ENCODE measurements at places on chromosomes 4 and X.

GRCh38 chr4:142539796-142540482, 306.2 kb downstream of the INPP4B start:
- DNase-seq = no peak

DNA sequence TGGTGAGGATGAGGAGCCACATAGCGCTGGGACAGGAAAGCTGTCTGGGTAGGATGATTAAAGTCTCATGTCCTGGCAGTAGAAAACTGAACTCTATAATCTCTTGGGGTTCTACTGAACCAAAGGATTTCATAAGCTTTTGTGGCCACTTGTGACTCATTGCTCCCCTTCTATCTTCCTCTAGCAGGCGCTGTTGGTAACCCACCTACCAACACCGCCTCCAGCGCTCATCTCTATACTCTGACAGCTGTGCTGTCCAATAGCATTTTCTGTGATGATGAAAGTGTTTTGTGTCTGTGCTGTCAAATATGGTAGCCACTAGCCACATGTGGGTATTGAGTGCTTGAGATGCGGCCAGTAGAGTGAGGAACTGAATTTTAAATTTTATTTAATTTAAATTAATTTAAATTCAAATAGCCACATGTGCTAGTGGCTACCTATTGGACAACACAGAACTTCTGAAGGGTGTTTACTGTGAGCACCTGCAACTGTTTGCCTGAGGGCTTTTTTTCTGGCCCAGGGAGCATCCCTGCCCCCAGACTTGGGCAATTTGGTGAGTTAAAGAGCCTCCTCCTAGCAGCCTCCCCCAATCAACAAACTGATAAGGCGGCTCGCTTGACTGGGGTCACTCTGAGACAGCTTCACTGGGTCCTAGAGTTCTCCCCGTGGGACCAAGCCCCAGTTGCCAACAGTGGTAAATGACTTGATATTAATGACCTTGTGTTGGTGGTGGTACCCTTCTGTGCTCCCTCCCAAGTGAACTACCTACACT, 169.2 kb upstream of the ATP6AP2 start:
- no peak for DNase-seq

GRCh38 chrX:19571711-19572110, 56.4 kb upstream of the MAP3K15 start:
- no peak for DNase-seq

DNA sequence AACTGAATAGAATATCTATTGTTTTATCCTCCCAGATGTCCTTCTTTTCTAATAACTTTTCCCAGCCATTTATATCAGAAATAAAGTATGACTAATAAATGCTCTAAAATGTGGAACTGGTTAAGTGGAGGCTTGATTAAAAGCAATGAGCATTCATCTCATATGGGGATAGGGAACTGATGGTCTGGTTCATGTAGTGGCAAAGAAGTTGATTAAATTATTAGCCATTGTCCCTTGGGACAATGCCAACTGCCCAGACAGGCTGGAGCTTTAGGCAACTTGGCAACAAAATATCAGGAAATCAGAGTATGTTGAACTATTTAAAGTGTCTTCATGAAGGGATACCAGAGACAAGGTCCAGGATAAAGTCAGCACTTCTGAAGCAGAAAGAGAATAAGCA, 24.2 kb downstream of the TRO start:
- no peak for DNase-seq

DNA sequence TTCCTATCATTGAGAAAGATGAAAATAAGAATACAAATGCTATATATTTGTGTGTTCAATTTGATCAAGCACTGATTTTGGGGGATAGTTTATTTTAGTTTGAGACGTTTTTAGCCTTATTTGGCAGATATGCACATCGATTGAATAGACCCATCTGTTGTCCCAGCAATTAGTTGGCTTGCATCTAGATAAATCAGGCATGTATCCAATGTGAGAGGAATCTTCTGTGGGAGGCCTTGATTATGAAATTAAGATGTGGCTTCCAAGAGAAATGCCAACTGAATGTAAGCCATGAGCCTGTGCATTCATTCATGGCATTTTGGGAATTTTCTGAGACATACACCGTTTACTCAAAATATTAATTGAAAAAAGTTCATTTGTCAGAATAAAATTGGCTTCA, 623.1 kb downstream of the TECRL start:
- DNase-seq = no peak

- DNase-seq = no peak
Measured at GRCh38 chr4:31791666-31792065, 1071.5 kb downstream of the PCDH7 start.

- peak; percentile 47 for DNase-seq
Measured at GRCh38 chrX:1249101-1249887, 19.3 kb upstream of the CSF2RA start.

DNA sequence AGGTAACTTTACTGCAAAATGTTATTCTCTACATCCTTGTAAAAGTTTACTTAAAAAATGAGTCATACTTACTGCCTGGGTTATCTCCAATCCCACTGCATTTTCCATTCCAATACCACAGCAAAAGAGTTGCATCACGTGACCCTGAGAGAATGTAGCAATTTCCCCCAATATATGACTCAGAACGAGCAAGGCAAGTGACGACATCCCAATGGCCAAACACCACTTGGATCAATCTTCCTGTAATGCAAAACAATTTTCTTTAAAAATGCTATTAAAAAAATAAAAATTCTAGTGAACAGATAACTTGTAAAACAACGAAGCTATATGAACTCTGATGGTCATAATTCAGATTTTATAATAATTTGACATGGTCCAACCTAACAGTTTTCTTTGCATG, 224.3 kb downstream of the DCLK2 start:
- DNase-seq = no peak

- no peak for DNase-seq
Measured at GRCh38 chr4:93002240-93002639, 698.5 kb downstream of the GRID2 start.

DNA sequence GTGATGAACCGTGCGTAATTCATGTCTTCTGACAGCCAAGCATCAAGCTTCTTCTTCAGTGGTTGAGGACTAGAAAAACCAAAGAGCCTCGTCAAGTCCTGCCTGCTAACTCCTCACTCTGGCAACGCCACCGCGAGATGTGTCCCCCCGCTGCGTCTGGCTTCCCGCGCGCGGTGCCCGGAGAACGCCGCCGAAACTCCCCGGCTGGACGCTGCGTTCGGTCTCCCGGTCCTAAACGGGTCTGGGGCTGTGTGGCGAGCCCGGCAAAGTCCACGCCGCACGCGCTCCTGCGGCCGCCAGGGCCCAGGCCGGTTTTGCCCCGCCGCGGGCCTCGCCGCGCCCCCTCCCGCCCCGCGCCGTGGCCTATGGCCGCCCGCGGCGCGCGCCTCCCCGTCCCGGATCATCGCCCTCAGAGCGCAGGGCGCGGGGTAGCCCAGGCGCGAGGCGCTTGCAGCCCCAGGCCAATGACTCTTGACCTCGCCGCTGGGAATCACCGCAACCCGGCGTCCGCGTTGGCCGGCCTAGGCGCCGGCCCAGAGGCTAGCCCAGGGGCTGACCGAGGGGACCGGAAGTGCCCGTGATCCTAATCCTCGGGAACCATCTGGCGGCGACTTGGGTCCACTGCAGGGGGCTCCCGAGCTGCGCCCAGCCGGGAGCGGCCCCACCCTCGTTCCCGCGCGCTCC, at the start of gene AADAT:
TSS of gene AADAT (minus strand) at position 289 of the 684 bp plus-strand sequence. CDS start at position 23, 266 bp downstream.
- DNase-seq = peak; percentile 80

DNA sequence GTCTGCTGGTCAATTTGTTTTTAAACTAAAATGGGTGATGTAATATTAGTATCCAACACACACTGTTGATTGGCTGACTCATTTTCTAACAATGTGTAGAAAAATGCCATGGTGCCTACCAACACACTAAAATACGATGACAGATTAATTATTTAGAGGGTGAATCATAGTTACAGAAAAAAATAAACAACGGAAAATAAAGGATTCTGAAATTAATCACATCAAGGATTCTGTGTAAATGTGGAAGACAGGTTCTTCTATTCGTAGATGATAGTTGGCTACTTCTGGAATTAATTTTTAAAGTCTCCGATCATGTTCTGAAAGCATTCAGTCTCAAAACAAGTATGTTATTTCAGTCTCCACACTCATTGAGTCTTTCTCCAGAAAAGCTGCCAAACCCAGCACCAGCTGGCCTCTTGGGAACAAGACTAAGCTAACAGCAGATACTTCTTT, 8.2 kb upstream of the IQCM start:
- peak; percentile 60 for DNase-seq

DNA sequence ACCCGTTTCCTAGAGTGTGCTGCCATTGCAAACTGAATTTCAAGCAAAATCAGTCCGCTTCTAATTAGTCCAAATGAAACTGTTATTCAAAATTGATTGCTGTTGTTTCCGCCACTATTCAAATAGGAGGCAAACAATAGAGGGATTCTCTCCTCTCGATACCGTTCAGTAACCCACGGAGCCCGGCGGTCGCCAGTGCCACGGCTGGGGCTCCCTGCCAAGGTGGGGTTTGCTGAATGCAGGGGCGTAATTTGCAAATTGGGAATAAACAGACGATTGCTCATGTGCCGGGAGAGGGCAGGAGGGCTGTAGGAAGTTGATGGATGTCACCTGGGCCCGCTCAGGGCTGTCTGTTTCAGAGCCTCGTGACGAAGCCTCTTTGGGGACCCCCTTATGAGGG, 8.8 kb downstream of the ADRA2C start:
- no peak for DNase-seq

GRCh38 chr4:157911662-157912061, 261.2 kb downstream of the GASK1B start:
- DNase-seq = no peak

- no peak for DNase-seq
Measured at GRCh38 chr4:163666332-163666873, 171.9 kb downstream of the TMA16 start.

DNA sequence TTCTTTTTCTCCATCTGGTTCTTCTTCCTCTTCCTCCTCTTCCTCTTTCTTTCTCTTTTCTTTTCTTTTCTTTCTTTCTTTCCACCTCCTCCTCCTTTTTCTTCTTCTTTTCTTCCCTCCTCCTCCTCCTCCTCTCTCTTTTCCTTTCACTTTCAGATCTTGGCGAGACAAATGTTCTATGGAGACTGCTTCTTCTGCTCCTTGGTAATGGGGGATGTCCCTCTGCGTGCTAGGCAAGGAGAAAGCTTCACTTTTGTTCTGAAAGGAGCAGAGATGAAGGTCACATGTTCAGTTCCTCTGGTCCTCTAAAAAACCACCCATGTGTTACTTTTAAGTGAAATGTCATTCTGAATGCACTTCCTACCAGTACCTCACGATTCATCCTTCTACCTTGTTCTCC, 33.2 kb downstream of the NBDY start:
- no peak for DNase-seq

DNA sequence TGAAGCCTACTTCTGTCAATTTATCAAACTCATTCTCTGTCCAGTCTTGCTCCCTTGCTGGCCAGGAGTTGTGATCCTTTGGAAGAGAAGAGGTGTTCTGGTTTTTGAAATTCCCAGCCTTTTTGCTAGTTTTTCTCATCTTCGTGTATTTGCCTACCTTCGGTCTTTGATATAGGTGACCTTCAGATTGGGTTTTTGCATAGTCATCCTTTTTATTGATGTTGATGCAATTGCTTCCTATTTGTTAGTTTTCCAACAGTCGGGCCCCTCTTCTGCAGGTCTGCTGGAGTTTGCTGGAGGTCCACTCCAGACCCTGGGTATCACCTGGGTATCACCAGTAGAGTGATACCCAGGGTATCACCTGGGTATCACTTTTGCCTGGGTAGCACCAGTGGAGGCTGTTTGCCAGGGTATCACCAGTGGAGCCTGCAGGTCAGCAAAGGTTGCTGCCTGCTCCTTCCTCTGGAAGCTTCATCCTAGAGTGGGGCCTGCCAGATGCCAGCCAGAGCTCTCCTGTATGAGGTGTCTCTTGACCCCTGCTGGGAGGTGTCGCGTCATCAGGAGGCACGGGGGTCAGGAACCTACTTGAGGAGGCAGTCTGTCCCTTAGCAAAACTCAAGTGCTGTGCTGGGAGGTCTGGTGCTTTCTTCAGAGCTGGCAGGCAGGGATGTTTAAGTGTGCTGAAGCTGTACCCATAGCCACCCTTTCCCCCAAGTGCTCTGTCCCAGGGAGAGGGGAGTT, 684.2 kb downstream of the PCDH18 start:
- no peak for DNase-seq

GRCh38 chrX:43559644-43560043, 96.5 kb upstream of the MAOA start:
- DNase-seq = peak; percentile 42

DNA sequence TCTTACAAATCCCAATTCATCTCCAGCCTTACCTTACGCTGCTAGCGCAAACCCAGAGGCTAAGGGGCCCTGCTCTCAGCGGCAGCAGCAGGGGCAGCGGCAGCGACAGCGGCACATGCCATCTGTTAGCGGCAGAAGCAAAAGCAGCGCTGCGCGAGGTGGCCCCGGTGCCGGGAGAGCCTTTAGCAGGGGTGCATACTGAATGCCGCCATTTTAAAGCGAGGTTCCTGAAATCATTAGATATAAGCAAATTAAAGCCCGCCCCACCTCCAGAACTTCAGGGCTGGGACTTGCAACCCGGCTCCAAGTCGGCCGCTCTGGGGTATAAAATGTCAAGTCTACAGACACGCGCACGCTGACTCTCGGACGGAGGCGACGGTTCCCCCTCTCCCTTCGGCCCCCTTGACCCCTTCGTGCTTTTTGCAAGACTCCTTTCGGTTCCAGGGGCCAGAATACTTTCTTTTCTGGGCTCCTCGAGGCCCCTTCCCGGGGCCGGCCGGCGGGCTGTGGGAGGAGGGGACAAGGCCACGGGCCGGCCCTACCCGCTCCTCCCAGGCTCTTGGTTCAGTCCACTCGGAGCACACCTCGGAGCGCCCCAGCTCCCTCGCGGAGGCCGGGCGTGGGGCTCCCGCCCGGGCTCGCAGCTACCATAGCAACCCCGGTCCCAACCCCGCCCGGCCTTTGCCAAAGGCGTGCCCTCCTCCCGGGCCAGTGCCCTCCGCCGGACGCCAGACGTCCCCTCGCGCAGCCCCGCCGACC, at the start of gene MBNL3:
TSS of gene MBNL3 (minus strand) at position 220 of the 759 bp plus-strand sequence. CDS start 49,427 bp downstream, outside the sequence.
- peak; percentile 76 for DNase-seq

- no peak for DNase-seq
Measured at GRCh38 chr4:86529436-86529835, 64.7 kb upstream of the PTPN13 start.

DNA sequence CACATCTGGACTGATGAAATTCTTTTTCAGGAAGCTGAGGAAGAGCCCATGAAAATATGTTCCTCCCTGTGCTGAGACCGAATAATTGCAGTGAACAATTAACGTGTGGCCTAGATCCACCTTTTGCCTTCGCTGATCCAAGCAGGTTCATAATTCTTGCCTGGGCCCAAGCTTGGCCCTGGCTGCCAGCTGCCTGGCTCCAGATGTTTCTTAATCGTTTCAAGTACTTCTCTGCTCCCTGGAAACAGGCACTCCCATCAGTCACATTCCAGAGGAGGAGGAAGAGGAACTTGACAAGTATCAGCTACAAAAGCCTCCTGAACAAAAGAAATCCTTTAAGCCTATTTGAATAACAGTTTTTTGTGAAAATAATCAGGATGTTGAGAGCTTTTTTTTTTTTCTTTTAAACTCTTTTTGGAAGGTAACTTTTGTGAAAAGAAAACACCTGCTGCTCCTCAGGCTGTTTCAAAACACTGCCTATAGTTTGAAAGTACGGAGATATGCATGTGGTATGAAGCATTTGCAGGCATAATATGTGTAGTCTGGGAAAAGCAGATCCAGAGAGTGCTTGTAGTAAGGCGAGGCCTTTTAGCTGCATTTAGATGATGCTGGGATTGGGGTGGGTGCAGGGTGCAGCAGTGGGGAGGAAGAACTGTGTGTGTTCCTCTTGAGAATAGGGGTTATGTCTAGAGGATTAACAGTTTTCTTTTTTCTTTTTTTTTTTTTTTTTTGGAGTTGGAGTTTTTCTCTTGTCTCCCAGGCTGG, 154.4 kb downstream of the PTTG2 start:
- DNase-seq = peak; percentile 22

GRCh38 chr4:190014771-190015537, 12.1 kb downstream of the FRG2 start:
- DNase-seq = no peak

- DNase-seq = no peak
Measured at GRCh38 chr4:173519111-173520101, 10.6 kb downstream of the HAND2 start.
